Panc1 (cell line): ENCODE measurements at places on chromosomes 7 and 10. TPM values are rescaled to one million over a fixed set of nuclear protein-coding genes. Genes with fewer than 3 reads are reported as not detected.
A peak's percentile ranks its signal among the peaks of the same experiment; 100 is the strongest.

Gene GIMAP7
- total RNA-seq, result 0.33 TPM

Gene NRCAM
- total RNA-seq, result 0.21 TPM

Gene ATP6V0A4
- total RNA-seq, result 0.15 TPM

Gene AS3MT
- 4.0 TPM for total RNA-seq

Gene BCL7B
- total RNA-seq, result 95.4 TPM

Gene ANAPC16
- 110 TPM for total RNA-seq

Gene PNLIP
- total RNA-seq, result 1.5 TPM

GRCh38 chr7:77266291-77266794, 66.7 kb upstream of the FGL2 start:
- H3K36me3 ChIP-seq, result no peaks in the 10 kb centered on the region
- H3K27me3 ChIP-seq, result peaks cover 3% of the 10 kb centered on the region; the same call in 1 of the 2 replicates
- H3K4me3 ChIP-seq, result no peak overlapping the region
- H3K4me1 ChIP-seq, result no peaks in the 10 kb centered on the region

DNA sequence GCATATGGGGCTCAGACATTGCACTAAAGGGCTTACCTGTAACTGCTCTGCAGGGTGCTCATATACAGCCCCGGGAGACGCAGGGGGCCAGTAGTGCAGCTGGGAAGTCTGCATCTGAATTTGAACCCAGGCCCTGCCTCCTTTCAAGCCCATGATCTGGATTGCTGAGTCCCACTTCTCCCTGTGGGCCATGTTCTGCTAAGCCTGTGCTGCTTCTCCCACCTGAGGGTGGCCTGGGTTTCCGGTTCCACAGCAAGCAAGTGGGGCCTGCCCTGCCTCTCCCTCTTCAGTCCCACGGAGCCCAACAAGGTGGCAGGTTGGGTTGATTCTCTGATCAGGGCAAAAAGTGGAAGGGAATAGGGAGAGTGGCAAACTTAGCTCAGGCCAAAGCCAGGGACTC, 56.6 kb upstream of the GDF10 start:
- no peak for DNase-seq
- H3K4me1 ChIP-seq, result no peaks in the 10 kb centered on the region
- H3K27ac ChIP-seq, result no peak overlapping the region
- no peak overlapping the region for H3K4me3 ChIP-seq

DNA sequence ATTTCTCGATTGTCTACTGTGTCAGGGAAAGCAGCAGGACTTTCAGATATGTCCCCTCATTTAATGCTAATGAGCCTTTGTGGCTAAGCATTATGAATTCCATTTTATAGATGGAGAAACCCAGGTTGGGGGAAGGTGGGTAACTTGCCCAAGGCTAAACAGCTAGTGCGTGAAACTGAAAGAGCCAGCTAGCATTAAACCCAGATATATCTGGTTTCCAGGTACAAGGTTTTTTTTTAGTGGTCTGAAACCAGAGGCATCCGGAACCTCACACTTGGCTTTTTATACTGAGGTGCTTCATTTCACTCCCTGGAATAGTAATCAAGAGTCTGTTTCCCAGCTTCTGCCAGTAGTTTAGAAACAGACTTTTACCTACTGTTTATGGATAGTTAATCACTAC, 694.8 kb downstream of the PHTF2 start:
- H3K27ac ChIP-seq, result no peak overlapping the region
- no peaks in the 10 kb centered on the region for H3K4me1 ChIP-seq
- no peak for DNase-seq

GRCh38 chr7:157832006-157832405, 495.2 kb downstream of the DNAJB6 start:
- peaks cover 7% of the 10 kb centered on the region for H3K27me3 ChIP-seq
- H3K27ac ChIP-seq, result no peak overlapping the region

GRCh38 chr10:11018432-11018841, 765 bp downstream of the CELF2 start:
- no peak overlapping the region for H3K4me3 ChIP-seq
- no peak for DNase-seq
- no peaks in the 10 kb centered on the region for H3K36me3 ChIP-seq
- H3K27ac ChIP-seq, result no peak overlapping the region
- H3K4me1 ChIP-seq, result no peaks in the 10 kb centered on the region
- no peaks in the 10 kb centered on the region for H3K27me3 ChIP-seq

GRCh38 chr10:67723601-67724000, 27.6 kb upstream of the CTNNA3 start:
- peaks cover 3% of the 10 kb centered on the region; the same call in 1 of the 2 replicates for H3K27me3 ChIP-seq
- DNase-seq, result no peak
- no peak overlapping the region for H3K4me3 ChIP-seq
- H3K4me1 ChIP-seq, result no peaks in the 10 kb centered on the region

GRCh38 chr10:19843487-19843886, 27.3 kb downstream of the PLXDC2 start:
- H3K4me3 ChIP-seq, result no peak overlapping the region
- no peak overlapping the region for H3K27ac ChIP-seq
- no peaks in the 10 kb centered on the region for H3K4me1 ChIP-seq
- H3K36me3 ChIP-seq, result no peaks in the 10 kb centered on the region; the same call in 1 of the 2 replicates
- H3K27me3 ChIP-seq, result no peaks in the 10 kb centered on the region

DNA sequence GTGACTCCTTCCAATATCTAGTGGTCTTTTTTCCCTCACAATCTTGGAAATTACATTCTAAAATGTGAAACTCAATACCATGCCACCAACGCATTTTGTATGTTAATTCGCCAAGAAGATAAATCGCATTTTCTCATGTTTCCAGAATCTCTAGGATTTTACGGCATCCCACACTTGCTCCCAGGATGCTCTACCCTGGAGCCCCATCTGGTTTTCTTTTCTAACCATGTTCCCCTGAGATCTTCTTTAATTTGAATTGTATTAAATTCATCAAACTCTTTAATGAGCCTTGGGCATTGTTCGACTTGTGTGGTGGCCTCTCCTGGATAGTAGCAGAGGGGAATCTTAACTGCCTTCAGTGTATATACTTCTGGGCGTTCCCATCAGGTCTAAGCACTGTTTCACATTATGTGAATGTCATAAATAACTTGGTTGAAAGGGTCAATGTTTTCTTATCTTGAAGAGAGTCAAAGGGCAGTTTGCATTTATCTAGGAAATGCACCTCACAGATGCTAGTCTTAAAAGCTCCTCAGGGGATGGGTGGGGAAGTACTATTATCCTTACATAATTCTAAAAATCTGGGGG, 169.1 kb upstream of the MEOX2 start:
- no peak for DNase-seq
- no peaks in the 10 kb centered on the region for H3K27me3 ChIP-seq
- H3K27ac ChIP-seq, result no peak overlapping the region
- H3K36me3 ChIP-seq, result no peaks in the 10 kb centered on the region
- H3K4me3 ChIP-seq, result no peak overlapping the region
- no peaks in the 10 kb centered on the region for H3K4me1 ChIP-seq

DNA sequence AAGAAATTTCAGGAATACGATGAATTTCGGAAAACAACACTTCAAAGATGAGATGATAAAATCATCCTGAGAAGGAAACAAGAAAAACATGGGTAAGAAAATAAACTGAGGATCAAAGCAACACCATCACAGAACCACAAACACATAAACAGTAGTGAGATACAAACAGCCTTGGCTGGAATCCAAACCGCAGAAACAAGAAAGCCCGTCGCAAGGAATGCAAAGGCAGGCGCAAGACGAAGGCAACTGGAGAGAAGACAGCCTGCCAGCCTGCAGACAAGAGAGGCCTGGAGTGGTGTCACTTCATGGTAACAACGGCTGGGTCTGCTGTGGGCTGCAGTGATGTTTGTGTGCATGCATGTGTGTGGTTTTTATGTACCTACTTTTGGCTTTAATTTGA, 61.8 kb upstream of the DRGX start:
- no peaks in the 10 kb centered on the region for H3K27me3 ChIP-seq
- no peak overlapping the region for H3K27ac ChIP-seq
- no peaks in the 10 kb centered on the region for H3K4me1 ChIP-seq
- no peak for DNase-seq
- H3K36me3 ChIP-seq, result no peaks in the 10 kb centered on the region

DNA sequence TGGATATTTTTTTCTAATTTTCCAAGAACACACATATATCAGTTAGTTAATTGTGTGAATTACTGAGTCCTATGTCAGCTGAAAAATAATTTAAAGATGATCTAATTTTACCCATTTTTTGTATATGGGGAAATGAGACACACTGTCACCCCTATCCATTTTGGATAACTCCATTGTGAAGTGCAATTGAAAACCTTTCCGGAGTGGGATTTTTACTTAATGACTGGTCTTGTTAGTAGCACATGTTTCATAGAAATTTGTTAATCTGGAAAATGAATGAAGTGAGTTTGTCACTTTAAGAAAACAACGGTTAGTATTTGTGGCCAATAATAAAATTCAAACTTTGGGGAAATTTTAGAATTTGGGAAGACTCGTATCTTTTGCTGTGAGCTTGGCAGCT, 2.0 kb downstream of the GARS1 start:
- peaks cover 34% of the 10 kb centered on the region for H3K36me3 ChIP-seq
- peak overlapping the region; percentile 100 for H3K4me3 ChIP-seq
- DNase-seq, result no peak
- peak overlapping the region; percentile 99 for H3K27ac ChIP-seq
- H3K27me3 ChIP-seq, result no peaks in the 10 kb centered on the region

GRCh38 chr10:63711361-63711760, 190.2 kb downstream of the REEP3 start:
- DNase-seq, result no peak
- H3K4me1 ChIP-seq, result peaks cover 69% of the 10 kb centered on the region
- H3K36me3 ChIP-seq, result no peaks in the 10 kb centered on the region
- no peak overlapping the region for H3K4me3 ChIP-seq
- H3K27me3 ChIP-seq, result no peaks in the 10 kb centered on the region

DNA sequence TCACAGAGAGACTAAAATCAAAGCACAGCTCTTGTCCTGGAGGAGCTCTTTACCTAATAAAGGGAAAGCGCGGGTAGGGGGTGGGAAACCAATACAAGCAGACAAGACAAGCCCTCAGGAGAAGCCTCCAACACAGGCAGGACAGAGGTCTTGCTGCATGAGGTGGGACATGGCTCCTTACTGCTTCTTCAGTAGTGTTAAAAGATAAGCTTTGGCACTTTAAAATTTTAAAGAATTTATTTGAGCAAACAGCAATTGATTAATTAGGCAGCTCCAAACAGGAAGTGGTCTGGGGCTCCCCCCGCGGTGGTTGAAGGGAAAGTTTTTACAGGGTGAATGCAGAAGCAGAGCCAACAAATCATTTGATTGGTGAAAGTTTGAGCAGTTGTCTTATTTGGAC, 50.3 kb upstream of the MACC1 start:
- DNase-seq, result no peak
- no peaks in the 10 kb centered on the region for H3K4me1 ChIP-seq
- H3K27me3 ChIP-seq, result no peaks in the 10 kb centered on the region
- H3K4me3 ChIP-seq, result no peak overlapping the region

DNA sequence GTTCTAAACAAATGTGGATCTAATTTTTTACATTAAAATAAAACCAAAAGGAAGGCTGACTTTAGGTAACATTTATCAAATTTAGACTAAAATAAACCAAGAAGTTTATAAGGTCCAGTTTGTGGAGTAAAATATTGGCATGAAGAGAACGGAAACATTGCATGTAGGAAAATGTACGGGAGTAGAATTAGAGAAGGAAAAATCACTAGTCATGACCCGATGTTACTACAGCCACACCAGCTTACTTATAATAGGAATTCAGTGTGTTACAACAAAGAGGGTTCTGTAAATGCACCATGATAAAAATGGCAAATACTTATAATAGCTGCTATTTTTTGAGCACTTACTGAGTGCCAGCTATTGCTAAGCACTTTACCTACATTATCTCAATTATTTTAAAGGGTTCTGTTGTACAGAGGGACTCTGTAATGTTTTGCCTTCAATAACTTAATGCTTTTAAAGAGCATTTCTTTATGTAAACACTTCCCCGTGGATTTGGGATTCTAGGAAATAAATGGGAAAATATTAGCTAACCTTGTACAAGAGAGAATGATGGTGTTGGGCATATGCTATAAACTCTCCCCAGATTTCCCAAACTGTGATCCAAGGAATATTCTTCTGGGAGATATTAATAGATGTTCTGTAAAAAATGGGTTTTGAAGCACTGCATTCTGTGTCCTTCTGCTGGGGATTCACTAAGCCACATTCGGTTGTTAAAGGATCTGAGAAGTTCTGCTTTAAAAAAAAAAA, 296.7 kb downstream of the BBS9 start:
- no peaks in the 10 kb centered on the region for H3K27me3 ChIP-seq
- H3K36me3 ChIP-seq, result no peaks in the 10 kb centered on the region
- H3K4me1 ChIP-seq, result no peaks in the 10 kb centered on the region
- DNase-seq, result no peak
- H3K27ac ChIP-seq, result no peak overlapping the region
- no peak overlapping the region for H3K4me3 ChIP-seq

DNA sequence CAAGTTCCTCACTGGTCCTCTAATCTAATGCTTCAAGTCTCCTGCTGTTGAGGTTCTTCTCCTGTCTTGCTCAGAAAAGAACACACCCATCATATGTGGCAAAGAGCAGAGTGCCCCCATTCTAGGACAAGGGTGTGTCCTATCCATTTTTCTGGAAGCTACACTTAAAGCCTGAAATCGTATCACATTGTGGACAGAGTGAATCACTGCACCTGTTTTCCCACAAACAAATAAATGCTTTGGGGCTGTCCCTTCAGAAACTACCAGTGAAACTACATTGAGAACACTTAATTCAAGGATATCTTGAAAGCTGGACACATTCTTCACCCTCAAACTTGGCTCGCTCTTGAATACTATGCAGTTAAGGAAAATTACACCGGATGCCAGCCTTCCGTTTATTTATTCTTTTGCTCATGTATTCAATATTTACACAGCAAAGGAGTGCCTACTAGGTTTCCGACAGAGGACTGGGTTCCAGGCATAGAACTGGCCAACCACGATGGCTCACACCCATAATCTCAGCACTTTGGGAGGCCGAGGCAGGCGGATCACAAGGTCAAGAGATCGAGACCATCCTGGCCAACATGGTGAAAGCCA, 473.0 kb downstream of the GALNT17 start:
- no peaks in the 10 kb centered on the region for H3K27me3 ChIP-seq
- H3K4me1 ChIP-seq, result no peaks in the 10 kb centered on the region
- H3K4me3 ChIP-seq, result no peak overlapping the region

- DNase-seq, result peak; percentile 63
- no peak overlapping the region for H3K27ac ChIP-seq
- peaks cover 8% of the 10 kb centered on the region; the same call in 1 of the 2 replicates for H3K4me1 ChIP-seq
- no peak overlapping the region for H3K4me3 ChIP-seq
- H3K27me3 ChIP-seq, result no peaks in the 10 kb centered on the region
Measured at GRCh38 chr7:24907311-24907886, 72.6 kb downstream of the OSBPL3 start.
